ENCODE measurements at places on chromosomes 6 and 20.

GRCh38 chr6:16089232-16090062 is 39.4 kb upstream of the MYLIP start:
- H3K4me1 ChIP-seq: no peaks in the 10 kb centered on the region
- no peaks in the 10 kb centered on the region for H3K36me3 ChIP-seq
- H3K27me3 ChIP-seq: no peaks in the 10 kb centered on the region
- no peak overlapping the region for H3K27ac ChIP-seq
- no peak overlapping the region for H3K4me3 ChIP-seq
- DNase-seq: no peak

- no peak overlapping the region for H3K27ac ChIP-seq
- no peaks in the 10 kb centered on the region for H3K4me1 ChIP-seq
- H3K27me3 ChIP-seq: no peaks in the 10 kb centered on the region
- DNase-seq: no peak
- H3K36me3 ChIP-seq: no peaks in the 10 kb centered on the region
Observed at GRCh38 chr6:7438011-7438410, 48.4 kb downstream of the RIOK1 start.

GRCh38 chr20:46415773-46416172 is 9.4 kb upstream of the ELMO2 start:
- no peaks in the 10 kb centered on the region for H3K27me3 ChIP-seq
- DNase-seq: no peak
- H3K4me3 ChIP-seq: no peak overlapping the region
- no peak overlapping the region for H3K27ac ChIP-seq

DNA sequence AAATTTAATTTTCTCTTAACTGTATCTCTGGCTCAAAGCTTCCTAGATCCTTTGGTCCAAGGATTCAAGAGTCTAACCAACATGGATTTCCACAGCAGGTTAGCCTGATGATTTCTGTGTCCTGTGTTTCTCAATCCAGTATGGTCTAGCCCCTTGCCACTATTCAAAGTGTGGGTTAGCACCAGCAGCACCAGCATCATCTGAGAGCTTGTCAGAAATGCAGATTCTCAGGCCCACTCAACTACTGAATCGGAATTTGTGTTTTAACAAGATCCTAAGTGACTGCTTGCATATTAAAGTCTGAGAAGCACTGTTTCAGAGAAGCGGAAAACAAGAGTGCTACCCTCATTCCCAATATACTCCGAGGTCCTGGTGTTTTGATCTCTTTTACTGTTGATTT is 133.8 kb upstream of the PRDM1 start:
- no peaks in the 10 kb centered on the region for H3K36me3 ChIP-seq
- no peak overlapping the region for H3K4me3 ChIP-seq
- no peak for DNase-seq

GRCh38 chr20:59371431-59371830 is 71.0 kb downstream of the EDN3 start:
- H3K36me3 ChIP-seq: no peaks in the 10 kb centered on the region

GRCh38 chr6:15461127-15461944 is 201.5 kb downstream of the DTNBP1 start:
- H3K36me3 ChIP-seq: no peaks in the 10 kb centered on the region
- peaks cover 2% of the 10 kb centered on the region for H3K4me1 ChIP-seq
- H3K27ac ChIP-seq: no peak overlapping the region
- H3K4me3 ChIP-seq: no peak overlapping the region

- no peak for DNase-seq
- H3K36me3 ChIP-seq: peaks cover 7% of the 10 kb centered on the region
- no peak overlapping the region for H3K27ac ChIP-seq
- H3K27me3 ChIP-seq: no peaks in the 10 kb centered on the region
- H3K4me3 ChIP-seq: peak overlapping the region; percentile 94
Observed at GRCh38 chr6:41785689-41786450, 1.6 kb upstream of the TOMM6 start.

GRCh38 chr20:13261460-13262301 is 40.6 kb downstream of the ISM1 start:
- no peak overlapping the region for H3K27ac ChIP-seq
- no peaks in the 10 kb centered on the region for H3K4me1 ChIP-seq
- no peak overlapping the region for H3K4me3 ChIP-seq

DNA sequence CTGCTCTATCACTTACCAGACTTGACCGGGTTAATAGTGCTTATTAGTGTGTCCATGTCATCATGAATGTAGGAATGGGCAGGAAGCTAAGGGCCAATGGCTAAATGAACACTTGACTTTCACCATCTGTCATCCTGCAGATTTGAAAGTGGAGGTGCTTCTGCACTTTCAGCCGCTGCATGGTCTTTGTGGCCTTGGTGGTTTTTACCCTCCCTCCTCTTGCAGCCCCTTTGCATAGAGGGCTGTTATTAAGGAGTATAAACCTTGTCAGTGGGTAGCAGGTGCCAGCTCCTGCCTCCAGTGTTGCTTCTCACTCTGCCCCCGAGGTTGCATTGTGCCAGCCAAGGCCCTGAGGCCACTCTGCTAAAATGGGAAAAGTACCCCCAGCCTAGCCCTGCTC is 122.2 kb upstream of the TNFAIP3 start:
- no peaks in the 10 kb centered on the region for H3K27me3 ChIP-seq
- DNase-seq: no peak
- H3K27ac ChIP-seq: no peak overlapping the region

- DNase-seq: no peak
- no peaks in the 10 kb centered on the region for H3K36me3 ChIP-seq
- no peaks in the 10 kb centered on the region for H3K27me3 ChIP-seq
- no peaks in the 10 kb centered on the region for H3K4me1 ChIP-seq
- H3K4me3 ChIP-seq: no peak overlapping the region
Observed at GRCh38 chr6:138849791-138850190, 53.9 kb downstream of the ECT2L start.

GRCh38 chr20:64146936-64147477 is 17.2 kb upstream of the MYT1 start:
- H3K4me1 ChIP-seq: no peaks in the 10 kb centered on the region
- H3K36me3 ChIP-seq: no peaks in the 10 kb centered on the region
- no peak overlapping the region for H3K4me3 ChIP-seq
- DNase-seq: no peak
- H3K27ac ChIP-seq: no peak overlapping the region

DNA sequence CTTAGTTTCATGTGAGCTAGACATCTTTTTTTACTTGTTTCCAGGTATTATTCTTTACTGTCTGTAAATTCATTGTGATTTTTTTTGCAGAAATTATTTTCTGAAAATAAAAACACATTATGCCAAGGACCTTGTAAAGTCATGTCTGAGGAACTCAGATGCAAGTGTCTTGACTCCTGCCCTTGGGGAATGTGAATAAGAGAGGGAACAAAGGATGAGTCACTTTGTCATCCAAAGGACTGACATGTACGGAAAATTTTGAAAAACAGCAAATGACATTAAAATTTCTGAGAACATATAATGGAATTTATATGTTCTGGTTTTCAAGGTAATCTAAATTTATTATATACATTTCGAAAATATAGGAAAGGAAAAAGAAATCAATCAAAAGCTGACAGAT is 660.4 kb downstream of the CD109 start:
- no peaks in the 10 kb centered on the region for H3K36me3 ChIP-seq
- H3K4me1 ChIP-seq: no peaks in the 10 kb centered on the region
- DNase-seq: no peak
- no peak overlapping the region for H3K27ac ChIP-seq
- no peak overlapping the region for H3K4me3 ChIP-seq

DNA sequence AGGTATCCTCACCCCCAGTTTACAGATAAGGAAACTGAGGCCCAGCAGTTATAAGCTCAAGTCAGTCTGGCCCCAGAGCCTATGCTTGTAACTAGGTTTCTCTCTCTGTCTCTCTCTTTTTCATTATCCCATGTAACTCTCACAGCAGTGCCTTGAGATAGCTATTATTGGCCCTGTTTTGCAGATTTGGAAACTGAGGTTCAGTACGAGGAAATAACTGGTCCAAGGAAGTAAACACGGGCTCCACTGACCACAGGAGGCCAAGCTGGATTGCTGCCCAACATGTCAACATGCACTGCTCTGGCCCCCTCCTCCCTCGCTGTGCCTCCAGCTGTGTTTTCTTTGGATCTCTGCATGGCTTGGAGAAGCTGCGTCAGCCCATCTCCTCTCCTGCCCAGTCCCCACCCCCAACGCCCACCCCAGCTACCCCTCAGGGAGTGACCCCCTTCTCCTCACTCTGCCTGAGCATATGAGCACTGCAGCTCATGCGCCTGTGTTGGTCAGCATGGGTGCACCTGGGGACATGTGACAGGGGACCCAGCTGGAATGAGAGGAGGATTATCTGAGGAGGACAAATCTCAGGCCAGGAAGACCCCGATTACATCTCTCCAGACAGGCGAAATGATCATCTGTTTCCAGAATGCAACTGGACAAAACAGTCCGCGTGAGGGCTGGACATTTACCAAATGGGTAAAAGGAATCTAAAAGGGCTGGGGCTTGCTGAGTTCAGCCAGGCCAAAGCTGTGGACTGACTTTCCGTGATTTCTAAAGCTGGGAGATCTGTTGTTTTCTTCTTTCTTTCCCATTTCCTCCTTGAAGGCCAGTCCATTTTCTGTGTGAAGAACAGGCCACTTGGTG is 7.8 kb upstream of the PLTP start:
- DNase-seq: no peak
- H3K27me3 ChIP-seq: no peaks in the 10 kb centered on the region
- H3K4me1 ChIP-seq: peaks cover 20% of the 10 kb centered on the region
- H3K36me3 ChIP-seq: no peaks in the 10 kb centered on the region
- H3K4me3 ChIP-seq: no peak overlapping the region
- H3K27ac ChIP-seq: peak overlapping the region; percentile 46
